ENCODE measurements at places on chromosomes 4 and X. TPM values are rescaled to one million over a fixed set of nuclear protein-coding genes. Genes with fewer than 3 reads are reported as not detected.

Gene BMX
- polyA plus RNA-seq: 0.32 TPM

Gene FOXP3
- polyA plus RNA-seq: 1.3 TPM

Gene SLC6A14
- polyA plus RNA-seq: not detected

Gene CXCL11
- not detected for polyA plus RNA-seq

Gene FAT4
- polyA plus RNA-seq: 16.3 TPM

Gene TMEM31
- polyA plus RNA-seq: 0.68 TPM

All from spinal cord (tissue), 10 donors.